ENCODE measurements at places on chromosomes 12 and 14. TPM values are rescaled to one million over a fixed set of nuclear protein-coding genes. Genes with fewer than 3 reads are reported as not detected.

DNA sequence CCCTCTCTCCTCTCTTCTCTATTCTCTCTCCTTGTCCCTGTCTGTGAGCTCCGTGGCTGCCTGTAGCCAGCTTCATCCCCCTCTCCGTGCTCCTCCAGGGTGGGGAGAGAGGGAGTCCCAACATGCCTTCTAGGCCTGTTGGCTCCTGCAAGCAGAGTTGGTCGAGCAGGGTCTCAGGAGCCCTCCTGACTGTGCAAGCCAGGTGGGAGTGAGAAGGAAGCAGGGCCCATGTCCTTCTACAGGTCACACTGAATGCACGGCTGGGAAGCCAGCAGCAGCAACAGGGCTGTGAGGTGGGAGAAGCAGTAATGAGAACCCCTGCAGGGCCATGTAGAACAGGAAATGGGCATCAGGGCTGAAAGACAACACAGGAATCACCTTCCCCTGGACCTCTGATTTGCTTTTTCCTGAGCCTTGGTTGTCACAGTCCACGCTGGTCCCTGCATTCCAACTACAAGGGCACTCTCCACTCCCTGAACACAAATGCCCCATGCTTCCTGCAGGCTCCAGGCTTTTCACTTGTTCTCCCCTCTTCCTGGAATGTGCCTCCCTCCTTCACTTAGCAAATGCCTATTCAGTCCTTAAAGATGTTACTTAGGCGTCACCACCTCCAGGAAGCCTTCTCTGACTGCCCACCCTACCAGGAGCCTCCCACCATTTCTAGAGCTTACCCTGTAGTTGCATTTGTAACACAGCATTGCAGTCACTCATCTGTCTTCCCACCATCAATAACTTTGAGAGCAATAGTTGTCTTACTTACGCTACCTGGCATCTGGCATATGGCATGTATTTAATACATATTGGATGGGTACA lies 51.2 kb downstream of the TSPAN11 start:
- H3K27me3 ChIP-seq, result peaks cover 20% of the 10 kb centered on the region
- DNase-seq, result no peak
- no peak overlapping the region for H3K4me3 ChIP-seq
- H3K27ac ChIP-seq, result no peak overlapping the region
- H3K36me3 ChIP-seq, result no peaks in the 10 kb centered on the region

- H3K4me1 ChIP-seq, result no peaks in the 10 kb centered on the region
- no peak overlapping the region for H3K27ac ChIP-seq
Observed at GRCh38 chr14:70856851-70857495, 47.7 kb upstream of the MAP3K9 start.

DNA sequence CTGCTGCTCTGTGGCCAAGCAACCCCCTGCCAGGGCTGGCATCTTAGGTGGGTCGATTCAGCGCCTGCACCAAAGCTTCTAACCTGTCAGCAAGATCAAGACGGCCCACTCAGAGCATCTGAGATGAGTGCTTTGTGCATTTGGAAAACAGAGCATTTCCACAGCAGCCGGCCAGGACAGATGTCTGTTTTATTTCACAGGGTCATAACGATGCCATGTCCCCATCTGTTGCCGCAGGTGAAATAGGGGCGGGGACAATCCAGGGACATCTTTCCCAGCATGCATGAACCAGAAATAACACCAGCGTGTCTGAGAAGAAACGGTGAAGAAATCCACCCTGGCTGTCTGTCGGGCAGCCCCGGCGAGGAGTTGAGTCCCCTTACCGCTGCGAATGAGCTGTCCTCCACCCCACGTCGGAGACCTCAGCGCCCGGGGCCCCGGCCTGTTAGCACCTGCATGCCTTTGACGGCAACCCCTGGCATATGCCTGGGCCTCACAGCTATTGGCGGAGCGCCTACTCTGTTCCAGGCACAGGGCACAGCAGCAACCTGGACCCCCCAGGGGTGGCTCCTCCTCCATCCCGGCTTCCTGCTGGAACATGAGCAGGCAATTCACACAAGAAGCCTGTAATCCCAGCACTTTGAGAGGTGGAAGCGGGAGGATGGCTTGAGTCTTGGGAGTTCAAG lies 30.6 kb upstream of the ULK1 start:
- H3K27ac ChIP-seq, result no peak overlapping the region
- H3K4me3 ChIP-seq, result no peak overlapping the region
- no peaks in the 10 kb centered on the region for H3K36me3 ChIP-seq
- peaks cover 12% of the 10 kb centered on the region for H3K27me3 ChIP-seq
- H3K4me1 ChIP-seq, result peaks cover 5% of the 10 kb centered on the region
- no peak for DNase-seq

Gene ACVR1B
- 14.8 TPM for polyA plus RNA-seq

Data from muscle of leg (tissue), 16 donors.